Sigmoid colon (tissue), 7 donors: ENCODE measurements at places on chromosomes 4 and X. TPM values are rescaled to one million over a fixed set of nuclear protein-coding genes. Genes with fewer than 3 reads are reported as not detected.

DNA sequence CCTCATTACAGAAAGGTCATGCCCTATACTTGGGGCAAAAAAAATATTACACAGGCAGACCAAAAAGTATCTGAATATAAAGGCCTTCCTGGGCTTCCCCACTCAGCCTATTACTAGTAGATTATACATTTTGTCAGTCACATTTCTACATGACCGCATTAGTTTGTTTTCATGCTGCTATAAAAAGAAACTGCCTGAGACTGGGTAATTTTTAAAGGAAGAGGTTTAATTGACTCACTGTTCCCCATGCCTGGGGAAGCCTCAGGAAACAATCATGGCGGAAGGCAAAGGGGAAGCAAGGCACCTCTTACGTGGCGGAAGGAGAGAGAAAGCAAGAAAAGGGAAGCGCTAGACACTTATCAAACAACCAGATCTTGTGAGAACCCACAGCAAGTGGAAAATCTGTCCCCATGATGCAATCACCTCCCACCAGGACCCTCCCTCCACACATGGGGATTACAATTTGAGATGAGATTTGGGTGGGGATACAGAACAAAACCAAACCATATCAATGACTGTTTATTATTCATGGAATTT lies 1312.0 kb downstream of the PCDH7 start:
- H3K4me1 ChIP-seq = no peaks in the 10 kb centered on the region
- H3K36me3 ChIP-seq = no peaks in the 10 kb centered on the region
- DNase-seq = no peak
- no peak overlapping the region for H3K4me3 ChIP-seq

- no peaks in the 10 kb centered on the region for H3K27me3 ChIP-seq
- H3K36me3 ChIP-seq = no peaks in the 10 kb centered on the region
- H3K27ac ChIP-seq = no peak overlapping the region
- no peak for DNase-seq
- no peak overlapping the region for H3K4me3 ChIP-seq
Observed at GRCh38 chrX:108299704-108300103, 138.5 kb downstream of the COL4A6 start.

DNA sequence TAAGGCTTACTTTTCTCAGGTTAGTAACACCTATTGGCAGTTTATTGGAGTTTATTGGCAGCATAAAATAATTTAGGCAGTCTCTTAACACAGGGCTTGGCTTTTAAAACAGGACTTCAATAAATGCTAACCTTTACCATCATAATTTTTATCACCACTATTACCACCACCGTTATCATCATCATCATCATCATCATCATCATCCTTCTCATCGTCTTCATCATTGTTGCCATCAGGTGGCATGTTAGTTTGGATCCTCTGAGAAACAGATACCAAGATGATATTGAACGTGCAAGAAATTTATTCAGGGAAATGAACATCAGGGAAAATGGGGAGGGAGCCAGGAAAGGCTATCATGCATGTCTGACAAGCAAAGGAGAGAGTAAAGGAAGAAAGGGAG lies 16.2 kb downstream of the GBA3 start:
- no peak for DNase-seq
- no peak overlapping the region for H3K27ac ChIP-seq
- no peaks in the 10 kb centered on the region for H3K27me3 ChIP-seq
- no peaks in the 10 kb centered on the region for H3K36me3 ChIP-seq
- H3K4me3 ChIP-seq = no peak overlapping the region

Gene EPGN
- not detected for total RNA-seq
